ENCODE measurements at places on chromosomes 7 and 10. TPM values are rescaled to one million over a fixed set of nuclear protein-coding genes. Genes with fewer than 3 reads are reported as not detected.
A peak's percentile ranks its signal among the peaks of the same experiment; 100 is the strongest.

Gene DMBT1
- total RNA-seq, result not detected

Gene TMEM139
- total RNA-seq, result 0.29 TPM

Gene PNLIPRP3
- total RNA-seq, result not detected

Gene CLRN3
- not detected for total RNA-seq

Gene COL17A1
- not detected for total RNA-seq

Gene LYZL1
- total RNA-seq, result not detected

Gene GALNT17
- total RNA-seq, result not detected

Gene HOGA1
- total RNA-seq, result not detected

Gene SFTPA1
- not detected for total RNA-seq

Gene HTR5A
- not detected for total RNA-seq

Gene RBP4
- not detected for total RNA-seq

Gene MMD2
- total RNA-seq, result not detected

Gene SPAM1
- not detected for total RNA-seq

Gene CCDC172
- not detected for total RNA-seq

Gene OPN4
- total RNA-seq, result not detected

Gene ADRB1
- total RNA-seq, result not detected

DNA sequence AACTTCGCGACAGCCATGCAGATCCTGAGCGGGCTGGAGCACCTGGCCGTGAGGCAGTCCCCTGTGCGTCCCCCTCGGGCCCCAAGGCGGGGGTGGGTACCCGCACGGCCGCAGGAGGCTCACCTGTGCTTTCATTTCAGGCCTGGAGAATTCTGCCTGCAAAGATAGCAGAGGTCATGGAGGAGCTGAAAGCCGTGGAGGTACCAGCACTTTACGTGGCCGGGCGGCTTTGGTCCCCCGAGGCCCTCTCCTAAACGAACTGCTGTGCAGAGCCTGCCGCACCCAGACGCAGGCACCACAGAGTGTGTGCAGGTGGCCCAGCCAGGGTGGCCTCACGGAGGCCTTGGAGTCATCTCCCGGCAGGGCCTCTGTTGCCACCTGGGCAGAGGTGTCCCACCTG, 11.1 kb upstream of the UTF1 start:
- no peak for DNase-seq

GRCh38 chr7:19118636-19119371, 1.4 kb upstream of the TWIST1 start:
- DNase-seq, result no peak

DNA sequence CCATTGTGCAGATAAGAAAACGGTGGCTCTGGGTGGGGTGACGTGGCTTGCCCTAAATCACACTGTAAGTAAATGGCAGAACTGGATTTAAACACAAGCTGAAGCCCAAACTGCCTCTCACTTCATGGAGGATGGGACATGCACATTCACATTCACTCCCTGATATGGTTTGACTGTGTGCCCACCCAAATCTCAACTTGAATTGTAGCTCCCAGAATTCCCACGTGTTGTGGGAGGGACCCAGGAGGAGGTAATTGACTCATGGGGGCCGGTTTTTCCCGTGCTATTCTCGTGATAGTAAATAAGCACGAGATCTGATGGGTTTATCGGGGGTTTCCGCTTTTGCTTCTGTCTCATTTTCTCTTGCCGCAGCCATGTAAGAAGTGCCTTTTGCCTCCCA, 32.4 kb downstream of the CHST15 start:
- no peak for DNase-seq

GRCh38 chr10:118841881-118842605, 87.3 kb upstream of the CACUL1 start:
- DNase-seq, result no peak

DNA sequence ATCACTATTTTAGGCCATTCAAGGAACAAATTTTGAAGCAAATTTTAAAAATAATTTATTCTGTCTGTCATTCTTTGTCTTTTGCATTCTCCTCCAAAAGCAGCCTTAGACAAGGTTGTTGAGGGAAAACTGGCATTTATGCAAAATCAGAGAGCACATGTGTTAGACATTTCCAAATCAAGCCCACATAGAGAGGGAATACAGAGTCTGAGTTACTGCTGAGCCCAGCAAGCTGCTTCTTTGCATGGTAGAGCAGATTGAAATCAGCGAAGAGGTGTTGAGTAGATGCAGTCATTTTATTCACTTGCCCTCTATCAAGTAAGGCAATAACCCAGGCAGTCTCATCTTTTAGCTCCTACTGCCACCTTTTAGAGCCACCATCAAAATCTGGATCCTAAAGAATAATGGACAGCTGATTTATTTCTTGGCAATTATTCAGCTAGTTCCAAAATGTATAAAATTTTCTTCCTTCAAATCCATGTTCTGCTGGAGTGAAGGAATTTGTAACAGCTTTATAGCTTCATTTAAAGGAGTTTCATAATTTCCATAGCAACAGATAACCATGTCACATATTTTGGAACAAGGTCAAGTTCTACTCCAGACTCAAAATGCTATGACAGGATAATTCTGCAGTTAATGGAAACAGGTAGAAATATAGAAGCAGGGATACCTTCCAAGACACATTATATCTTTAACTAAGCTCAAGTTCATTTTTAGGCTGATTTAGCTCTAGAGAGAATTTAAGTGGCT, 7.3 kb upstream of the PCDH15 start:
- DNase-seq, result no peak

- no peak for DNase-seq
Observed at GRCh38 chr7:29478687-29479240, 84.9 kb upstream of the PRR15 start.

- no peak for DNase-seq
Observed at GRCh38 chr10:47401210-47401609, 17.1 kb upstream of the ZNF488 start.

DNA sequence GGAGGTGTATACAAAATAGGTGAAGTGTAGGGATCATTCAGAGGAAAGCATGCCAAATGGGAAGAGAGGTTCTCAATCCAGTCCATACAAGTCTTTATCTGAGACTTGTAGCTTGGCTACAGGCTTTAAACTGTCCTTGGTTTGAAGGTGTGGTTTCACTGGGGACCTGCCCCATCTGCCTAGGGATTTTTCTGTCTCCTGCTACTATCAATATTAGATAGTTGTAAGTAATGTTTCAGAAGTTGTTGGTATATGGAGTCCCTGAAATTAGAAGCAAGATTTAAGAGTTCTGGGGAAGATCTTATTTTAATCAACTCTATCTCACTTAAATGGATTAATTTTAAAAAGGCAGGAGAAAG, 100.9 kb downstream of the ANKRD7 start:
- no peak for DNase-seq

DNA sequence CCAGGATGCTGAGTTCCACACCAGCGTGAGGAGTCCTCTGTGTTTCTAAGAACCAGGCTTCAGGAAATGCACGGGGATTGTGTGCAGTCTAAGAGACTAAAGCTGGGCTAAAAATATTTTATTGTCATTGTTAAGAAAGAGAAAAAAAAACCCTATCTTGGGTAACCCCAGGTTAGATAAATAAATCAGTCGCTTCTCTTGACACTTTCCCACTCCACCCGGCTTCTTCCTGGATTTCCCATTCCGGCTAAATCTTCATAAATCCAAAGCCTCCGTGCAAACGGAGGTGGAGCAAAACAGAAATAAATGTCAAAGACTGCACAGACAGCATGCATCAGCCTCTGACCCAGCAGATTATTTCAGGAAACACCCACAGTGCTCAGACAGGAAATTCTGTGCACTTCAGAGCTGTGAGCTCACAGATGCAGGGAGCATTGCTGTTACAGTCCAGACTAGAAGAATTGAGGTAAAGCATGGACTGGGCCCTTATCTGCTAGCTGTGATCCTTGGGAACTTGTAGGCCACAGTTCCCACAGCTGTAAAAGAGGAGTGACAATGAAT, 44.8 kb upstream of the GRID1 start:
- DNase-seq, result peak; percentile 50

DNA sequence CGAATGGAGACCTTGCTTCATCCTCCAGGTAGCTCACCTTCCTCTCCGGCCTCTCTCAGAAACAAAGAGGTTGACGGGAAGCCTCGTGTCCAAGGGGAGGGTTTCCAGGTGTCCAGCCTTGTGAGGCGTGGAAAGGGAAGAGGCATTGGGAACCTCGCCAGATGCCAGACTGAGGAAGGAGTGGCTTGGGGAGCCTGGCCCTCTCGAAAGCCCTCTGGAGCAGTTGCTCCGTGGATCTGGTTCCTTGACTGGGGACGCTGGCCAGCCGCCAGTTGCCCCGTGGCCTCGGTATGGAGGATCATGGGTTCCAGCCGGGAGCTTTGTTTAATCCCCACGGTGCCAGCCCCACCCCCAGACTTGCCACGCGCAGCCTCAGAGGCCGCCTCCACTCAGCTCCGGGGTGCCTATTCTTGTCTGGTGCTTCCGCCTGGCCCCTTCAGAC, 30.3 kb upstream of the SUN1 start:
- no peak for DNase-seq

GRCh38 chr10:127506094-127506493, 43.0 kb upstream of the NPS start:
- no peak for DNase-seq

DNA sequence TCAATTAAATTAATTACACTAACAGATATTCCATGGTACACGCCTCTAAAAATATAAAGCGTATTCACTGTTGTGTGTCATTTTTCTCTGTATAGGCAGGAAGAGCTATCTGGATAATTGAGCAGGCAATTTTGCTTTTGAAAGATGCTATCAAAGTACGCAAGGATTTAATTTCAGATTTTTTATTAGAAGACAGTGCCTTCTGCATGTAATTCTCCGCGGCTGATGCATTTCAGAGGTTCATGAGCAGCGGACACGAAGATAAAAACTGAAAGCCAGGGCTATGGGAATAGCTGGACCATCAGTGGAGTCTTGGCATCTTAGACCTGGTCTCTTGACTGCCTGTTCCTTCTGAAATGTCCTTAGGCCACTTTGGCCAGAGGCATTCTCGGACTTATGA, 35.7 kb upstream of the SDK1 start:
- no peak for DNase-seq

- no peak for DNase-seq
Observed at GRCh38 chr10:103105462-103105861, 87.6 kb downstream of the NT5C2 start.

GRCh38 chr10:105797234-105797890, 1156.3 kb downstream of the SORCS3 start:
- DNase-seq, result no peak

- peak; percentile 43 for DNase-seq
Observed at GRCh38 chr7:103065667-103066066, 8.9 kb downstream of the FBXL13 start.

- DNase-seq, result no peak
Observed at GRCh38 chr10:16867556-16867955, 50.3 kb upstream of the RSU1 start.

DNA sequence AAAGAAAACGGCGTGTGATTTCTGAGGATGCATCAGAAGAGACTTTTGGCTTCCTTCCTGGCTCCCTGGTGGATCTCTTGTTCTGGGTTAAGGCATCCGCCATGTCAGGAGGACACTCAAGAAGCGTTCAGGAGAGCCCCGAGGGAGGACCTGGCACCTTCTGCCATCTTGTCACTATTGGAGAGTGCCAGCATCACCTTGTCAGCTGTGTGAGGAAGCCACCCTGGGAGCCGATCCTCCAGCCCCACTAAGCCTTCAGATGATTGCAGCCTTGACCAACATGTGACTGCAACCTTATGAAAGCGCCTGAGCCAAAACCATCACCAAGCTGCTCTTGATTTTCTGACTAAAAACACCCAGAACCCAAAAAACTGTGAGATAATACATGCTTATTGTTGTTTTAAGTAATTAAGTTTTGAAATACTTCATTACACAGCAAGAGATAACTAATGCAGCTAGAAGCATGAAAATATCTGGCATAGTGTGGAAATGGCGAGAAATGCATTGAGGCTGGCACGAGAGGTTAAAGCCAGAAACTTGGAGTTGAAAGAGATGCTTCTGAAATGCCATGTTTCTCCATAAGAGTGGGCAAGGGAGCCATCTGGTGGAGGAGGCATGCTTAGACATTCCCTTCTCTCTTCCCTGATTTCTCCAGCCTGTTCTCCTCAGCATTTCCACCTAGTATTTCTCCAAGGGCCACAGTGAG, 5.4 kb upstream of the ZFYVE27 start:
- DNase-seq, result peak; percentile 62

DNA sequence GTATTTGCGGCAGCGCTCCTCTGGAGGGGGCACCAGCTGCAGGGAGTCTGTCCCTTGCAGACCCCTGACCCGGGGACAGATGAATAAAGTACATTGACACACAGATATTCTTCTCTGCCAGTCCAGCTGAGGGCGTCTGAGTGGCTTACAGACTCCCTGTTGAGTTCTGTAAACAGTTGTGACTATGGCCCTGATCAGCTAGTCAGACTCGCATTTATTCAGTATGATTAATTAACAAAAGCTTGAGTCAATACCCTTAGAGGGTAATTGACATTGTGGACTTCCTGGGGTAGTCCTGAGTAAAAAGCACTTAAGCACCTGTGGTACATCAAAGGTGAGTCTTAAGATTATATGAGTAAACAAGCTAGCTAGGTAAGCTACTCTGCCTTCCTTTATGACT, 21.0 kb downstream of the ANKRD30A start:
- DNase-seq, result no peak

GRCh38 chr10:78502210-78502936, 468.7 kb downstream of the RPS24 start:
- DNase-seq, result no peak

DNA sequence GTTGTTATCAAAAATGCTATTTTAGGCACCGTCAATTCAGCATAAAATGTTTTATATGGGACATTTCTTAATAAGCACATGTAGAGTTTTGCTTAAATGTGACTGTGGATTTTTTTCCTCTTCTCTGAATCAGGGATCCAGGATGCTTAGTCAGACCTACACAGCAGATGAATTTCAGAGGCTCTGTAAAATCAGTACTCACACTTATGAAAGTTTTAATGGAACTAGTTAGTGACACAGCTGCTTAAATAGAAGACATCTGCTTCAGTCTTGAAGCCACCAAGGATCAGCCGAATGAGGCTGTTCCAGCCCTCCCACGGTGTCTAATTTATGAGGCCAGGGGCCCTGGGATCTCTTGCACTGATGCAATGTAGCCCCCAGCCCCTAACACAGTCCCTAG, 136.0 kb downstream of the MYOF start:
- no peak for DNase-seq

- DNase-seq, result no peak
Observed at GRCh38 chr10:69217119-69217754, 2.9 kb upstream of the HKDC1 start.

DNA sequence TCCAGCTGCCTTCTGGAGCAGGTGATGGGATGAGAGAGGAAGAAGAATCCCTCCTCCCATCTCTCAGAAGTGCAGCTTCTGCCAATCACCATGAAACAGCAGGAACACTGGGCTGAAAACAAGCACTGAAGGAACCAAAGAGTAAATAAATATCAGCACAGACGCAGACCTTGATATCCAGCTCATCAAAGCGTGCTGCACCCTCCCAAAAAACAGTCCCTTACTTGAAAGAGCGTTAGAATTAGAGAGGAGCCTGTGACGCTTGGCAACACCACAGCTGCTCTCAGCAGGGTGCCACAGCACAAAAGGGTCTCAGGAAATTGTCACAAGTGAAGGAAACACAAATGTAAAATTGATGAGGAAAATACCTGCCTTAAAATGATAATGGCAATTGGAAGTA, 39.5 kb downstream of the KLF6 start:
- DNase-seq, result no peak

- DNase-seq, result no peak
Observed at GRCh38 chr10:14396411-14397048, 65.8 kb upstream of the FRMD4A start.

- DNase-seq, result no peak
Observed at GRCh38 chr10:86265236-86265894, 101.2 kb downstream of the GRID1 start.

Data from activated CD4-positive, alpha-beta T cell treated with anti-CD3 and anti-CD28 coated beads, Interleukin-2, amount 10 ng/mL, durations not matched to agents 7 days and 5 days (primary cell).